ENCODE measurements at places on chromosomes 13 and 19.

- DNase-seq: no peak
Observed at GRCh38 chr19:9037400-9038062, 27.3 kb upstream of the MUC16 start.

DNA sequence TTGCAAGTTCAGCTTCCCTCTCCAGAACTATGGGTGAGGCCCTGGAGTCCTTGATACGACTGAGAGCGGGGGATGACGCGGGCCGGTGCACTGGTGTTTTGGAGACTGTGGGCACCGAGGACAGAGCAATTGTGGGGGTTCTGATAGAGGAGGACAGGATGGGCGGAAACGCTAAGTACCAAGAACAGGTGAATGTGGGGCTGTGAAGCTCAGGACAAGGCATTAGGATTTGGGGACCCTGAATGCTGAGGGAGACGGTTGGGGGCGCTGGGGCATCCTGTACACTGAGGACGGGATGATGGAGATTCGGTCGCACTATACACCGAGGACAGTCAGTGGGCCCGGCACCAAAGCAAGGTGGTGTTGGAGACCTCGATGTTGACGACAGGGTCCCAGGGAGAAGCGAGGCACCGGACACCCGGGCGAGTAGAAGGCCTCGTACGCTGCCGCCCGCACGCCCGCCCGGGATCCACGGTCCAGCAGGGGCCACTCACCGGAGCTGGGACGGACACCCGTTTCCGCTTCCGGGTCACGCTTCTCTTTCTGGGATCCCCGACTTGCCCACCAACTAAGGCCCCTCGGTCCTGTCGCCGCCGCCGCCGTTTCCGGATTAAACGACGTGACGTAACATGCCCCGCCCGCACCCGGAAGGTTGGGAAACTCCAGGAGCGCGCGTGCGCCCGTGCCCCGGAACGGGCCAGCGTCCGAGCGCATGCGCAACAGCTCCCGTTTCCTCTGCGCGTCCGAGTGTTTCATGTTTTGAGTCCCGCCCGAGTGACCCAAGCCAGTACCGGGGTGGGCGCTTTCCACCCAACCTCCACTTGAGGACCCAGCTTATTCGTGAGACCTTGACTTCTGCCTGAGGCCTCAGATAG is at the start of gene CHMP2A:
CHMP2A (minus strand) TSS at position 612 of the 875 bp plus-strand sequence. CDS start 893 bp downstream, outside the sequence.
- DNase-seq: peak; percentile 100

- no peak for DNase-seq
Observed at GRCh38 chr19:16343156-16343555, 18.5 kb downstream of the KLF2 start.

GRCh38 chr19:57759096-57759495 is 10.4 kb upstream of the ZNF586 start:
- DNase-seq: no peak

GRCh38 chr13:31950111-31950815 is 81.3 kb upstream of the FRY start:
- no peak for DNase-seq

- no peak for DNase-seq
Observed at GRCh38 chr19:58398545-58398944, 3.1 kb downstream of the RNF225 start.

DNA sequence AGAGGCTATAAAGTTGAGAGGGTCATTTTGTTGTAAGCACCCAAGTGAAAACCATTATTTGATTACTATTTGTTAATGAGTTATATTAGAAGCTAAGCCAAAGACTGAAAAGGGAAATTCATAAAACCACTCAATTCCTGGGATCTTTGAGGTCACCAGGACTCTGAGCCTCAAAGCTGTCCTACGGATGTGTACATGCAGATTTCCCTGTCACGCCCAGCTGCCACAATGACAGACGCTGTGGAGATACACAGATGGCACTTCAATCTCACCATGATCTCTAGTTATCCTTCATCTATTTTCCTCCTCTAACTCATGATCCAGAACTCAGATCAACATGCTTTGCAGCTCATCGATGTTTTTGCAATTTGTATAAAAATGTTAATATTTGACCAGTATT is 403.5 kb upstream of the MIR17HG start:
- no peak for DNase-seq

- no peak for DNase-seq
Observed at GRCh38 chr13:20457670-20458069, 68.0 kb downstream of the CRYL1 start.

- peak; percentile 49 for DNase-seq
Observed at GRCh38 chr19:38917921-38918491, 6.0 kb upstream of the CCER2 start.

GRCh38 chr13:80599765-80600164 is 258.8 kb upstream of the SPRY2 start:
- no peak for DNase-seq

DNA sequence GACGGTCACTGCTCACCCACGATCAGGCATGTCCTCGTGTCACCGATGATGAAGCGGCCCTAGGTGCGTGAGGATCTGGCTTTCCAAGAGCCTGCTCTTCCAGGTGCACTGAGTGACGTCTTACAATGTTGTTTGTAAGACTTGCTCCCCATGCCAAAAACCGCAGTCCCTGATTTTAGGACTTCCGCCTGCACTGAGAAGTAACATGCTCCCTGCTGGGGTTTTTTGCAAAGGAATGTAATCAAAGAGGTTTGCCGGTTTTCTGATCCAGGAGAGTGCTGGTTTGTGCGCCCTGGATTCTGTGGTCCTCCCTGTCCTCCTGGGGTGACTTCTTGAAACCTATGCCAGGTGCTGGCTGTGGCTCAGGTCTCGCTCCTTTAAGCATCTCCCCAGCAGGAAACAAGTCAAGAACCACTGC is 38.8 kb downstream of the MYO9B start:
- no peak for DNase-seq

GRCh38 chr19:31718898-31719297 is 369.7 kb upstream of the TSHZ3 start:
- no peak for DNase-seq

- no peak for DNase-seq
Observed at GRCh38 chr19:43596842-43597461, 557 bp downstream of the ZNF576 start.

DNA sequence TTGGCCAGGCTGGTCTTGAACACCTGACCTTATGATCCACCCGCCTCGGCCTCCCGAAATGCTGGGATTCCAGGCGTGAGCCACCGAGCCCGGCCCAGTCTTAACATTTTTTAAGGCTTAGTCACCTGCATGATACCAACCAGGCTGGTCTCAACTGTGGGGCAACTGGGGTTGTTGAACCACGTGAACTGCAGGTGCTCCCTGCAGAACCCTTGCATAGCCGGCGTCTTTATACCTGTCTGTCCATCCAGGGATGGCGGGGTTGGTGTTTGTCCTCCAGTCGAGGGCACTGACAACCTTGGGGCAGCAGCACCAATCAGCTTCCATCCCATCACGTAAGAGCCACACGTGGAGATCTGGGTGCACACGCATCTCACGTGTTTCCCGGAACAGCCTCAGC is 24.8 kb upstream of the LILRA2 start:
- DNase-seq: no peak

DNA sequence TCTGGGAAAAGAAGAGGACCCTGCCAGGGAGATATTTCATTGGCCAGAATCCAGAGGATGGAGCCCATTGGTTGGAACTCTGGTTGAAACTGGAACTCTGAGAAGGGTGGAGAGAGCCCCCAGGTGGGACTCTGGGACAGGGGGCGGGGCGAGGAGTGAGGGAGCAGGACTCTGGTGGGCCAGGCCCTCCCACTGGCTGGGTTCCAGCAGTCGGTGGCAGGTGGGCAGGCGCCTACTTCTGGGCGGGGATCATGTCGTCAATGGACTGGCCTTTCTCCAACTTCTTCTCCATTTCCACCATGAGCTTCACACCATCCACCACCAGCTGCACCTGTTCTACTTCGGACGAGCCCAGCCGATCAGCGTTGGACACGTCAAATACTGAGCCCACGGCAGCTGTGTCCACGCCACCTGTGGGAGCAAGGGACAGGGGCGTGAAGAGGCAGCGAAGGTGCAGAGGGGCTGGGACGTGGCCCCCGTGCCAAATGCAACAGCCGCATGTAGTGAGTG is 16.1 kb downstream of the CKM start:
- no peak for DNase-seq

- peak; percentile 96 for DNase-seq
Observed at GRCh38 chr19:18650468-18651041, 13.7 kb downstream of the KLHL26 start.

DNA sequence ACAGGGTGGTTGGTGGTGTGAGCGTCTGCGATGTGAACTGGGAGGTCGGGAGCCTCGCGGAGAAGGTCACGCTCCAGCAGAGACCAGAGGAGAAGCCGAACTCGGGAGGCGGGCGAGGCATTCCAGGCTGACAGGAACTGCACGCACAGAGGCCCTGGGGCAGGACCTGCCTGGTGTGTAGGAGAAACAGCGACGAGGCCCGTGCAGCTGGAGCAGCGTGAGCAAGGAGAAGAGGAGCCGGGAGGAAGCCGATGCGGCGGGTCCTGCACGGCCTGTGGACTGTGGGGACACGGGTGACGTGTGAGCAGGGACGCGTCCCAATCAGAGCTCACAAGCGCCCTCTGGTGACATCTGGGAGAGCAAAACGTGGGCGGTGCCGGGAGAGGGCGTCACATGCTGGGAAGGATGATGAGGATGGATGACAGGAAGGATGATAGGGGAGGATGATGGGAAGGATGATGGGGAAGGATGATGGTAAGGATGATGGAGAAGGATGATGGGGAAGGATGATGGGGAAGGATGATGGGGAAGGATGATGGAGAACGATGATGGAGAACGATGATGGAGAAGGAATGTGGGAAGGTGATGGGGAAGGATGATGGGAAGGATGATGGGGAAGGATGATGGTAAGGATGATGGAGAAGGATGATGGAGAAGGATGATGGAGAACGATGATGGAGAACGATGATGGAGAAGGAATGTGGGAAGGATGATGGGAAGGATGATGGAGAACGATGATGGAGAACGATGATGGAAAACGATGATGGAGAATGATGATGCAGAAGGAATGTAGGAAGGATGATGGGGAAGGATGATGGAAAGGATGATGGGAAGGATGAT is 16.1 kb upstream of the MADCAM1 start:
- DNase-seq: peak; percentile 73

- DNase-seq: no peak
Observed at GRCh38 chr19:13120817-13121216, 2.8 kb downstream of the NACC1 start.

- peak; percentile 91 for DNase-seq
Observed at GRCh38 chr13:114065141-114065925, 67.1 kb downstream of the RASA3 start.

- DNase-seq: no peak
Observed at GRCh38 chr13:53285896-53286430, 257.4 kb downstream of the OLFM4 start.

GRCh38 chr19:42284591-42285341 is 15.7 kb downstream of the CIC start:
- DNase-seq: peak; percentile 74

DNA sequence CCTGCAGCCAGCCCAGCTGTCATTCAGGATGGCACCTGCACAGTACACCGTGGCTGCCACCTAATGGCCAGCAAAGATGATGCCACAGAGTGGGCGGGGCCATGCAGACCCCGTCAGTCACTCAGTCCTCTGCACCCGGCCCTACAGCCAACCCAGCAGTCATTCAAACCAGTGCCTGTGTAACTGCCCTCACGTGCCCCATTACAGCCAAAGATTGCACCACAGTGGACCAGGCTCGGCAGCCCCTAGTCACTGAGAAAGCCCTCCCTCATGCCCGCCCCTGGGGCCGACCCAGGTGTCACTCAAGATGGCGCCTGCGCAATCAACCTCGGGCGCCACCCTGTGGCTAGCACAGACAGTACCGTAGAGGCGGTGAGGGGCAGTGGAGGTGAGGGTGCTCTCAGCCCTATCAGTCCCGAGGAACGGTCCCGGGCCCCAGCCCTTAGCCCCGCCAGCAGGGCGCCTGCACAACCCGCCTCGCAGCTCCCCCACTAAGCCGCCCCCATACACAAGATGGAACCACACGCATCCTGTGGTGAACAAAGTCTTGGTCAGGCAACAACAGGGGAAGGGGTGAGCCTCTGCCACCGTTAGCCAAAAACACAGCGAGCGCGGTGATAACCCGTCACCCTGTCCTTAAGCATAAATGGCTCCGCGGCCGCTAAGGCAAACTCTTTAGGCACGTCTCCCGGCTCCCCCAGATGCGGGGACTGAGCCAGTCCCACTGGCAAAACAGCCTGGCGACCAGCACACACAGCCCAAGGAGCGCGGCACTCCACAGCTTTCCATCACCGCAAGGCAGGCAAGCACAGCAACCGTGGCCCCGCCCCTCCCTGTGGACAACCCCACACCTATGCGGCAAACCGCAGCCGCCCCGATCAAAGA is 2.3 kb downstream of the PEG3 start:
- DNase-seq: peak; percentile 89

DNA sequence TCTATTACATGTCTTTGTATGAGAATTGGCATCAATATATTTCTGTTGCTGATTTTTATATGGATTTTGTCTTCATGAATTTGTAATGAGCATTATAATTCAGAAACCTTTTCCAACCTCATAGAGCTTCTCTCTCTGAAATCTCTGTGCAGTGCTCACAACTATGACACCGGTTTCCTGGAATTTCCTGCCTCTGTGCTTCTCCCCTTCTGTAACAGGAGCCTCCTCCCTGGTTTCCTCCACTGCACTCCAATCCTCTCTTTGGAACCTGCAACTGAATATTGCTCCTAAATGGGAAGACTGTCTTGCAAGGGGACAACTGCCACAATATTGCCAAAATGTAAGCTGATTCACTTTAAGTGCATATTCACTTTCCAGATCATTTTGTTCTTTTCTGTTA is 1147.9 kb downstream of the UQCRFS1 start:
- no peak for DNase-seq

GRCh38 chr13:111954661-111955411 is 112.1 kb upstream of the SOX1 start:
- DNase-seq: no peak

- no peak for DNase-seq
Observed at GRCh38 chr13:91660076-91660415, 261.6 kb downstream of the GPC5 start.

DNA sequence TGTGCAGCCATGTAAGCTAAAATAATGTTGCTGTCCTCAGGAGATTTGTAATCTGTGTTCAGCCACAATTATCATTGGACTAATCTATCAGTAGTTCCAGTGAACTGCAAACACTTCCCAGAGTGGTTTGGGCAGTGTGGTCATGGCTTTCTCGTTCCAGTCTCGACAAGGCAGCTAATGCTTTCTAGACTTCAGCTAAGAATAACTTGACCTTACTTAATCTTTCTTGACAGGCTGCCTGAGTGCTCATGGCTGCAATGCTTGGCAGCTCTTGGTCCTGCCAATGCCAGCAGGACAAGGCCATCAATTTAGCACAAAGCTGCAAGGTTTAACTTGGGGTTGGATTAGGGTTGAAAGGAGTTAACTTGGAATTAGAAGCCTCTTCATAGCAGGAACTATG is 32.8 kb downstream of the ATP12A start:
- DNase-seq: no peak

GRCh38 chr19:2420490-2420889 is 6.9 kb downstream of the TIMM13 start:
- no peak for DNase-seq

GRCh38 chr19:45576682-45577081 is 7.9 kb downstream of the OPA3 start:
- DNase-seq: no peak

DNA sequence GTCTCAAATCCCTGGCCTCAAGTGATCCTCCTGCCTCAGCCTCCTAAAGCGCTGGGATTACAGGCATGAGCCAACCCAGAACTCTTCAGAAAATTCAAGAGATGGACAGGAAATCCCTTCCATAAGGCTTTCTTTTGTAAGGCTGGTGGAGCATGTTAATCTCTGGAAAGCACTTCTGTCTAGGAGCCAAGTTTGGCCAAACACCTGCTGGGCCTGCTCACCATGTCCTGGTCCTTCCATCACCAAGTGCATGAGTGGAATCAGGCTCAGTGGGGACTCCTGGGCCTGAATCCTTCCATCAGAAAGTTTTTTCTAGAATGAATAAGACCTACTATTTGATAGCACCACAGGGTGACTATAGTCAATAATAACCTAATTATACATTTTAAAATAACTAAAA is 148.0 kb downstream of the DCLK1 start:
- no peak for DNase-seq
